Activated CD4-positive, alpha-beta memory T cell treated with anti-CD3 and anti-CD28 coated beads for 36 hours (primary cell): ENCODE measurements at places on chromosomes 1 and 21.

DNA sequence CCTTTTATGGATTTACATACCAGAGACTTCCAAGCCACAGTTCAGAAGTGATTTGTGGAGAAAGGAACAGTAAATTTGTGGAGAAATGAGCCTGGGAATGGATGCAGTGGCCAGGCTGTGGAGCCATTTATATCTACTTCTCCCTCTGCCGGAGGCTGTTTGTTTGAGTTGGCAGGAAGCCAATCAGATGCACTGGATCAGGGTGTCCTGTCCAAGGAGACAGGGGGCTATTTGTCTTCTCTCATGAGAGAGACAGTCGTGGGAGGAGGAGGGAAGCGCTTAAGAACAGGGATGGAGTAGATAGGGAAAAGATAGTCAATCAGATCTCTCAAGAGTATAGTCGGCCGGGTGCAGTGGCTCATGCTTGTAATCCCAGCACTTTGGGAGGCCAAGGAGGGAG lies 2.8 kb upstream of the HAPLN2 start:
- no peak overlapping the region for H3K4me3 ChIP-seq
- no peaks in the 10 kb centered on the region for H3K4me1 ChIP-seq
- no peak overlapping the region for H3K27ac ChIP-seq
- DNase-seq = no peak

DNA sequence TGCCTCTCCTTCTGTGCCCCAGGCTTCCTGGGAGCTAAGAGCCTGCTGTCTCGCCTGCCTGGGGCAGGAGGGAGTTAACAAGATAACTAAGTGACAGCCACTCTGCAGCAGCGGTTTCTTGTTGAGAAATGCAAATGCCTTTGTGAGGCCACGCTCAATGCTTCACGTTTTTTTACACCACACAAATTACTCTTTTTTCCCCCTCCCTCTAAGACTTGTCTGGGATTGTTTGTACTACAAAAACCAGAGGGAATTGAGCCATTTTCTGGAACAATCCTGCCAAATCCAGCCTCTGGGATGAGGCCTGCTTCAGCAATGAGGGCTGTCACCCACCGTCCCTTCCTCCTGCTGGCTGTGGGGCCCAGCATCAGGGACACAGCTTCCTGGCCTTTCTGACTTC lies 119.6 kb downstream of the ACTL8 start:
- H3K4me3 ChIP-seq = no peak overlapping the region
- H3K27ac ChIP-seq = no peak overlapping the region
- H3K36me3 ChIP-seq = no peaks in the 10 kb centered on the region
- no peak for DNase-seq

DNA sequence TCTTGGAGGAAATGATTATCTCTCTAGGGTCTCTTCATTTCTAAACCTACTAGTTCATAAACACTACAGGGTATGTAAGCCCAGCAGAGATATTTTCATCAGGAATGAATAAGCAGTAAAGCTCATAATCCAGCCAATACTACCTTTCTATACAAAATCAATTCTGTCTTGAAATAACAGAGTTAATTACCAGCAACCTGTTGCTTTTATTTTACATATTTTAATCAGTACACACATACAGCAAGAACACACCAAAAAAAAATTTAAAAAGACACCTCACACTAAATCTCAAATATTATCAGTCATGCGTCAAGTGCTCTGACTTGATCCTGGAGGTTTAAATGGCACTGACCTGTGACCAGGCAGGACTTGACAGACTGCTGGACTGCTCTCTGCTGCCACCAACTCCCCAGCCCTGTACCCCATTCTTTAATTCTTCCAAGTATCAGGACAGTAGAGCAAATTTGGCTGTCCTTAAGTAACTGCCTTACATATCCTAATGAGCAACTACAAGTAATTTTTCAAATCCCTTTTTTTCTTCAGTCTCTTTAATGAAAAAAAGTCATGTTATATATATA lies 98.5 kb downstream of the CDC42BPA start:
- no peak for DNase-seq
- H3K36me3 ChIP-seq = no peaks in the 10 kb centered on the region
- H3K4me1 ChIP-seq = no peaks in the 10 kb centered on the region
- no peak overlapping the region for H3K4me3 ChIP-seq
- peaks cover 19% of the 10 kb centered on the region for H3K27me3 ChIP-seq
- no peak overlapping the region for H3K27ac ChIP-seq

DNA sequence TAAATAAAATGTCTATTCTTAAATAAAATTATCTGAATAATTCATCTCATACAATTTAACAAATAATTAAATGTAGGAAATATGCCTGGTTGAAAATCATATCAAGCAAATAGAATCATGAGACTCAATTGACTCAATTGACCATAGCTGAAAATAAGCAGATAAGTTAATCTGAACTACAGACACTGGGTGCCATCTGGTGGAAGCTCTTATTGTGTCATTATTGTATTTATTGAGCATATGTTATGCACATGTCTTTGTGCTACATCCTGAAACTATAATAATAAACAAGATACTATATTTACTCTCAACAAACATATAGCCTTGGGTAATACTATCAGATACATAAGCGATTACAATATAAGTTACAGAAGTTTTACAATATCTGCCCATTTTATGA lies 41.0 kb downstream of the BRINP3 start:
- no peaks in the 10 kb centered on the region for H3K36me3 ChIP-seq
- no peaks in the 10 kb centered on the region for H3K27me3 ChIP-seq
- no peak for DNase-seq
- no peak overlapping the region for H3K27ac ChIP-seq
- H3K4me3 ChIP-seq = no peak overlapping the region

GRCh38 chr1:198605406-198605805 lies 33.4 kb upstream of the PTPRC start:
- DNase-seq = no peak
- H3K4me1 ChIP-seq = peaks cover 62% of the 10 kb centered on the region
- no peak overlapping the region for H3K4me3 ChIP-seq
- no peak overlapping the region for H3K27ac ChIP-seq
- H3K27me3 ChIP-seq = no peaks in the 10 kb centered on the region

DNA sequence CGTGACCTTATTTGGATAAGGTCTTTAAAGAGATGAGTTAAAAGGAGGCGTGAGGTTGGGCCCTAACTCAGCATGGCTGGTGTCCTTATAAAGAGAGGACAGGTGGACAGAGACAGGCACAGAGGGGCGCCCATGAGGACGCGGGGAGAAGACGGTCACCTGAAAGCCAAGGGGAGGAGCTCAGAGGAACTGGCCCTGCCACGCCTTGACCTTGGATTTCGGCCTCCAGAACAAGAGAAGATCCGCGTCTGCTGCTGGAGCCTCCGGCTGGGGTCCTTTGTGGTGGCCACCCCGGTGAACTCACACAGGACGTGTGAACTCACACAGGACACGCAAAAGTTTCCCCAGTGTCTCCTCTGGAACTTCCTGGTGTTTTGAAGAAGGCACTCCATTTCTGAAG lies 122.7 kb downstream of the SIK1 start:
- H3K27me3 ChIP-seq = peaks cover 2% of the 10 kb centered on the region
- H3K4me1 ChIP-seq = peaks cover 3% of the 10 kb centered on the region
- no peak for DNase-seq

DNA sequence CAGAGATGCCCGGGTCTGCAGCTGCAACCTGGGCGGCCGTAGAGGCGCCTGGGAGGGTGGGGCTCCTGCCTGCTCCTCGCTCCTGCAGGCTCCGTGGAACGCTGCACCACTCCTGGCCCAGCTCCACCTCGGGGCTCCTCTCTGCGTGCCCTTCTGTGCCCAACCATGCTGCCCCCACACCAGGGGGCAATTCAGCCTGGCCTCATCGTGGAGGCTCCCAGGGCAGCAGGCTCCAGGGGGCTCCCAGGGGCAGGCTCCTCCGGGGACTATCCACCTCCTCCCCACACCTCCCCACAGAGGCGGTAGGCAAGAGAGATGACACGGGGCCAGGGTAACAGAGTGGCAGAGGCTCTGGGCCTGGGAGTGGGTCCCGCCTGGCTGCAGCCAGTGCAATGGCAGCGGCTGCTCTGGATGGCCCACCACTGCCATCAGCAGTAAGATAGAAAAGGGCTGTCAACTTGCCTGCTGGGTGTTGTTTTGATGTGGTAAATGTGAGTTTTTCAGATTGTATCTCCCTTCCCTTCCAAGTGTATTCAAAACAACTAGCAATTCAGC lies 22.4 kb upstream of the LRRC8C start:
- H3K27ac ChIP-seq = peak overlapping the region; percentile 93
- peaks cover 89% of the 10 kb centered on the region for H3K4me1 ChIP-seq
- no peaks in the 10 kb centered on the region for H3K27me3 ChIP-seq
- peak; percentile 71 for DNase-seq
